ENCODE measurements at places on chromosomes 12 and 14.

- DNase-seq = no peak
Measured at GRCh38 chr14:96582411-96582961, 80.3 kb downstream of the PAPOLA start.

GRCh38 chr14:89936654-89937185 is 17.8 kb downstream of the EFCAB11 start:
- DNase-seq = no peak

DNA sequence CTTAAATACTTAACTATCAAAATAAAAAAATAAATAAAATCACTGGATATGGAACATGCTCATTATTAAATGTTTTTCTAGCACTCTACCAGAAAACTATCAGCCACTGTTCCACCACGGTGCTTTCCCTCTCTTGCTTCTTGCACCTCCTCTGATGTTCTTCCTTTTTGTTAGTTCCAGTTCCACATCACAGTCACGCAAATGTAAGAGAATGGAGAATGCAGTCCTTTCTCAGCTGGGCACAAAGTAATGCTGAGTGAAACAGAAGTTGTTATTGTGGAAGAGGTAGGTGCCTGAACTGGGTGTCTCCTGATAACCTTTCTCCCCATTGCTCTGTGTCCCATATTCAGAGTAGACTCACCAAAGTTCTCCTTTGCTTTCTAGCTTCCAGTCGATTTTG is 1116.9 kb upstream of the TMEM132C start:
- no peak for DNase-seq

DNA sequence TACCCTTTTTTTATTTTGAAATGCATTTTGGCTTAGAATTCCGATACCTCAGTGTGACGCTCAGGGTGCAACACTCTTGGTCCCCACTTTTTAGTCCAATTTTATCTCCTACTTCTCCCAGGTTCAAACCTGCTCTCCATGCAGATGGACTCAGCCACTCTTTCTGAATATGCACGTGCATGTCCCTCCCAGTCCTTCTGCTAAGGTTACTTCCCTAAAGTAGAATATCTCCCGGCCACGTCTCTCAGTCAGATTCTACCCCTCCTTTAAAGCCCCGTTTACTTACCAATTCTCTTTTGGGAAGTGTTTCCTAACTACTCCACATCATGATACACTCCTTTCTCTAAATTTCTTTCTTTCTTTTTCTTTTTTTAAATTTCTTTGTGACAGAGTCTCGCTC is 15.5 kb upstream of the PARP11 start:
- no peak for DNase-seq

DNA sequence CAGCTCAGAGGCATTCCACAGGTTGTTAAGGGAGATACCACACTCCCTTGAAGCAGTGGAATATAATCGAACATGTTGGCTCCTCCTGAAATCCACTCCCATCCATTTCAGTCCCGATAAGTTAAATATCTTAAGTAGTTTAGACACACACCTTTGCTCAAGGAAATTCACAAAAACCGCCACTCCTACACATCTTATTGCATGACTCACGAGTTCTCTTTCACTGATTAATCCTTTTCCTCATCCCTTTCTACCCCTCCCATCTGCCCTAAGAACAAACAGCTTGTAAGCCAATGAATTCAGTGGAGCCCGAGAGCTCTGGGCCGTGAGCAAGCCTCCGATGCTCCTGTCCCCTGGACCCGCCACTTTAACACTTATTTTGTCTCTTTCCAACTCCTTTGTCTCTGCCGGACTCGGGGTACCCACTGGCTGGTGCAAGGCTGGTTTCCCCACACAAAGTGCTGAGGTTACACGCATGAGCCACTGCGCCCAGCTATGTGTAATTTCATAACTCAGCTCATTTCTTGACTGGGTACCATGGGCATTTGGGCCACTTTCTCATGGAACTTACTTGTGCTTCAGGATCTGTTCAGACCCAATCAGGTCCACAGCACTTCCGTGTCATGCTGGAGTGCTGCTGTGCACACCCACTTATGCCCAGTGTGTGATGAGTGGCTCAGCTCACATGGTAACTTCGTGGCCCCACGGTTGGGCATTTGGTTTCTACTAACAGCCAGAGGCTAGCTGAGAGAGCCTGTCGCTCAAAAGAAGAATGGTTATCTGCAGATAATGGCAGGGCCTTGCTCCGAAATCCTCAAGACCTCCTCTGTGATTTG is 171.8 kb upstream of the ALG10B start:
- DNase-seq = no peak

- no peak for DNase-seq
Measured at GRCh38 chr12:83954956-83955601, 957.5 kb downstream of the SLC6A15 start.

- DNase-seq = no peak
Measured at GRCh38 chr12:111269718-111270117, 99.2 kb downstream of the PHETA1 start.

DNA sequence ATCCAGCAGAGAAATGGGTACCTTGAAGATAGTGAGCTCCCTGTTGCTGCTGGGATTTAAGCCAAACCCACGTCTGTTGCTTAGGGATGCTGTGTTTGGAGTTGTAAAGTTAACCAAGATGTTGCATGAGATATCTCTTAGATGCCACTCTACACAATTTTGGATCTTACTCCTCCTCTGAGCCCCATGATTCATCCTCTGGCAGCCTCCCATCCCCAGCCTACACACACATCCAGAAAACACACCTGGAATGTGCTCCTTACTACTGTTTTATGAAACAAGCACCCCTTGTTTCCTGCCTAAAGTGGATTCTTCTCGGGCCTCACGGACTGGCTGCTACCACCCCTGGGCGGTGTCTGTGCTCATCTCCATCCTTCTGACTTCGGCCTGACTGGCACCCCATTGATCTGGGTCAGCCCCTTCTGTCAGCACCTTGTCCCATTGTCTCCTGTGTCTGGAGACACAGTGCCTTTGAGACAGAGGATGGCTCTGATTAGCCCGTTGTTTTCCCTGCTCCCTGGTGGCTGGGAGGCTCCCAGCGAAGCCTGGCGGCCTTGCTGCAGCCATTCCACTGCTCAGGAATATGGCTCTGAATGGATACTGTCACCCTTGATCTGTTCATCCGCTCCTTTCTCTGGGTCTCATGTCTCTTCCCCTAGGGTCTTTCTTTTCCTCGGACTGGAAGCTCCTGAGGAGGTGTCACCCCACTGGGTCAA is 24.3 kb downstream of the TSPAN9 start:
- DNase-seq = no peak

DNA sequence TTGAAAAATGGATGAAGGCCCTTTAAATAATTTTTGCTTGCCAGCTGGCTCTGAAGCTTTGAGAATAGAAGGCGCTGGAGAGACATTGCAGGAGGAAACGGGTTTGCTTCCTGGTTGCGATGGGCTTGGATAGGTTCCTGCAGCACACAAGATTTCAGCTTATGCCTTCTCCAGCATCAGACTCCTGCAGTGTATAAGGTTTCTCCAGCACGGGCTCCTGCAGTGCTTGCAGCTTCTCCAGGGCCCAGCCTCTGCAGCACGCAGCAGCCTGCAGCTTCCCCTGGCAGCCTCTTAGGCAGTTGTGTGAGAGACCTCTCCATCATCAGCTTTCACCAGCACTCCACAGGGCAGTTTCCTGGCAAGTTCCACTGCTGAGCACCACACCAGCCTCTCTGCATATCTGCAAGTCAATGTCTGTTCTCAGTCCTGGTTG is 78.7 kb upstream of the ZDHHC17 start:
- DNase-seq = no peak

DNA sequence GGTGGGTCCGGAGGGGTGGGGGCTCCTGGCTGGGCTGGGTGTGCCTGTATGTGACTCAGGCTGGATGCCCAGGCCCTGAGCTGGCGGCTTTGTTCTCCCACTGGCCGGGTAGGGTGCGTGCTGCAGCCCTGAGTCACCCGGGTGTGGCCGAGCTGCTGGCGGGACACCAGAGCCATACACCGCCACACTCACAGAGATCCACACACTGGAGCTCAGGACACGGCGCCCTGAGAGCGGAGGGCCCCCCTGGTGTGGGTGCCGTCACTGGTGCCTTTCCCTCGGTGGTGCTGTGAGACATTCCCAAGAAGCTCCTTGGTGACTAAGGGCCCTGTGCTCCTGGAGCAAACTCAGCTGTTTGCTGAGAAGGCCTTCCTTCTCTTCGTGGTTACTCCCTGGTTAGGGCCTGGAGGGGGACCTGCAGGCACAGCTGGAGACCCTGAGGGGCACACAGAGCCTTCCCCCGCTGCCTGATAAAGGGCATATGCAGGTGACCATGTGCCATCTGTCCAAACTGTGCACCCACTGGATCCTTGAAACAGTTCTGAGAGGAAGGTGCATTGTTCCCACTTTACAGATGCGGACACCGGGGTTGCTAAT is 44.3 kb downstream of the KRT80 start:
- peak; percentile 91 for DNase-seq

DNA sequence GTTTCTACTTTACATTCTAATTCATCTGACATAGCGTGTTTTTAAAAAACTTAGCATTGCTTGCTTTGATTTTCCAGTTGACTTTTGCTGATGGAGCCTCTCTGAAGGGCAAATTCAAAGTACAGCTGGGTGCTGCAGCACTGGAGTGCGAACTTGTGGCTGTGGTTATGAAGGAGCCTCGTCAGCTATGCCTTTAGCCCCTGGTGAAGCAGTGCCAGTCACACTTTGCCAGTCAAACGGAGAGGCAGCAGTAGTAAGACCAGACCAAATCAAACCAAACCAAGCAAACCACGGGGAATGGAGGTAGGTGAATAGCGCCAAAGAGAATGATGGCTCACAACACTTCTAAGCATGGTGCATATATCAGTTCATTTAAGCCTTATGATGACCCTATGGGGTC is 15.1 kb upstream of the SLC38A2 start:
- no peak for DNase-seq

DNA sequence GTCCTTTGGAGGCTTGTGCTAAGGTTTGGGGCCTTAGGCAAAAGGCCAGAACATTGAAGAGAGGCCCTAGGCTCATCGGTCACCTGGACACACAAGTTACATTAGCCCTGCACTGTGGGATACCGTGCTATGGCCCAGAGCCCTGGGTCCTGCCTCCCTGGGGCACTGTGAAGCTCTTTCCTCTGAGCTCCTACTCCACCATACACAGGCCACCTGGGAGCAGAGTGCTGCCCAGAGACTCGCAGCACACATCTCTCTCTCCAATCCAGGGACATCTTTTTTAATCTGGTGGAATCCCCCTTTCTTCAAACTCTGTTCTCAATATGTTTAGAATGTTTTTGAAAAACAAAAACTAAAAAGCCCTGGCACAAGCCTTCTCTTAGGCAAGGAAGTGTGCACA is 314.2 kb upstream of the RGS6 start:
- DNase-seq = no peak

DNA sequence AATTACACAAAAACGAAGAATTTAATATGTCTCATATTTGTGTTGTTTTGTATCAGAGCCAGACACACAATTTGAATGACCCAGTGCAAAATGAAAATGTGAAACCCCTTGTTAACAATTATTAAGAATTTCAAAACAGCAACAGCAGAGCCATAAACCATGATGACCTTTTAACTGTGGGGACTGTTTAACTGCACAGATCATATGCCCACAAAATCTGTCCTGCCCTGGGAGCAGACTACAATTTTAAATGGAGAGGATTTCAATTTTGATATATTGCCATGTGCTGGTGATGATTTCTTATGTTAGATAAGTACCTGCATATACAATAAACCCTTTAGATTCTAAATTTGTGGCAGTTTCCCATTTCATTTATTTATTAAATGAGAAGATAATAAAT is 455.5 kb upstream of the MGAT4C start:
- no peak for DNase-seq

DNA sequence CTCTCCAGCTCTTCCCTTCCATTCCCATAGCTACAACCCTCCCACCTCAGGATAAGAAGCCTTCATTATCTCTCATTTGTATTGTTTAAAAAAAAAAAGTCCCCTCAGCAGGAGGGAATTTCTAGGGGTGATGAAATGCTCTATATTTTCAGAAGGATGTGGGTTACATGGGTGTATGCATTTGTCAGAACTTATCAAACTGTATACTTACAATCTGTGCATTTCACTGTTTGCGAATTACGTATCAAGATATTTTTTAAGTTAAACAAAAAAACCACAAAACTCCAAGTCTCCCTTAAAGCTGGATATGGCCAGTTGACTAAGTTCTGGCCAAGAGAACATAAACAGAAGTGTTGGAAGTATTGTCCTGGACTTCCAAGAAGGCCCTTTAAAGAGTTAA is 2.0 kb upstream of the FKBP11 start:
- DNase-seq = peak; percentile 58

GRCh38 chr14:57290751-57291150 is 22.0 kb downstream of the AP5M1 start:
- DNase-seq = no peak

Measured in non-pigmented ciliary epithelial cell (primary cell).